ENCODE measurements at places on chromosomes 16 and 17.

DNA sequence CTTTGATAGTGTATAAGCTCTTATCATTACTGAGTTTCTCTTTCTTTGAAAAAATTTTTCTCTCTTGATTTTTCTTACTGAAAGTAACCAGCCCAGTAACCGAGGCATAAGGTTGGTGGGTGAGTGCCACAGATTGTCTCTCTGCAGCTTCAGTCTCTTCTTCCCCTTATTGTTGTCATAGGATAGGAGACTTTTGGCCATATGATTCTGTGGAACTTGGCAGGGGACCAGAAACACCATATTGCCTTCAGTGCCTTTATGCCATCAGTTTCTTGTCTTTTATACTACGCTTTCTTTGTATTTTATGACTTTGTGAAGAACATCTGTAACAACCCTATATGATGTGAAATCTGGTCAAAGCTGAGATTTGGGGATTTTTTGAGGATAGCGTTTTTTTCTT lies 341.6 kb upstream of the TBX2 start:
- no peak for DNase-seq

DNA sequence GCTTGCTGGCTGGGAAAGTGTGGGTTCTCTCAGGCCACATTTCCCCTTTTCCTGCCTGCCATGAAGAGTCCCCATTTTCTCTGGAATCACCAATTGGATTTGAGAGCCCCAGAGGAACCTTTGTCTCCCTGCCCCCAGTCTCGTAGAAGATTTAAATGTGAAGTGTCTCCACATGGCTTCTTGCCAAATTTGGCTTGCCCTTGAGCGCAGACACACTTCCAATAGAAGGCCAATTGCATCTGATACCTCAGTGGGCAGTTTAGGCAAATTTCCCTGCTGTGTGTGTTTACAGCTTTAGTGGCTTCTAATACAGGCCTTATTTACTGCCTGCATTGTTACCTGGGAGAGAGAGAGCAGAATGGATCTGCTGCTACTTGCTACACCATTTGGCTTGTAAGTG lies 29.7 kb downstream of the CDK5R1 start:
- no peak for DNase-seq

- no peak for DNase-seq
Observed at GRCh38 chr17:5705876-5706576, 121.7 kb upstream of the NLRP1 start.

- DNase-seq, result no peak
Observed at GRCh38 chr16:31215287-31216162, 1.4 kb downstream of the PYDC1 start.

DNA sequence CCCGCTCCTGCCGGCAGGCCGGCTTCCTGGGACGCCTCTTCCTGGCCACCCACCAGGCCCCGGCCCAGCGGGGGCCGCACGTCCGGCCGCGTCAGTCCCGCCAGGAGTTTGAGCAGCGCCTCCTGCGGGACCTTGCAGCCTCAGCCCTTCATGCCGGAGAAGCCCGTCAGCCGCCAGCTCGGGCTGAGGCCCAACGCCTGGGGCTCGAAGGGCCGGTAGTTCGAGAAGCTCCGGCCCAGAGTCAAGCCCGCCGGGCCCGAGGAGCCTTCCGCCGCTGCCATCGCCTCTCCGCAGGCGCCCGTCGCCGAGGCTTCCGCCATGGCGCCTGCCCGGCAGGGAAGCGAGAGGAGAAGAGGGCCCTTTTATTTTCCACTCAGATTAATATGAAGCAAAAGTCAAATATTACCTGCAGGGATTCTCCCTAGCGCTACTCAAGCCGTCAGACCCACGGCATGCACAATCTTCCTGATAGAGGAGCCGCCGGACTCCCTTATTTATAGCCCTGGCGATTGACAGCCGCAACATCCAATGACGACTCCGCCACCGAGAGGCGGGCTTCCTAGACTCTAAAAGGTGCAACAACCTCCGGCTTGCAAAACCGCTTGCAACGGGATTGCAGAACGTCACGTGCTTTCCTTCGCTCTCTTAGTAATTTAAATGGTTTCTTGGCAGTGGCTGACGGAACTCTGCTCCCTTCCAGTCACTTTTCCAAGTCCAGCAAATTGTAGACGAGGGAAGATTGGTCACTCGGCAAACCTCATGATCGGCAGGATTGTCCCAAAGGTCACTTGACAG lies at the start of gene SEPHS2:
SEPHS2 (minus strand) TSS at position 467 of the 795 bp plus-strand sequence; CDS start at position 320, 147 bp downstream.
- peak; percentile 91 for DNase-seq

GRCh38 chr17:47949946-47950345 lies 7.7 kb downstream of the PRR15L start:
- DNase-seq, result no peak

DNA sequence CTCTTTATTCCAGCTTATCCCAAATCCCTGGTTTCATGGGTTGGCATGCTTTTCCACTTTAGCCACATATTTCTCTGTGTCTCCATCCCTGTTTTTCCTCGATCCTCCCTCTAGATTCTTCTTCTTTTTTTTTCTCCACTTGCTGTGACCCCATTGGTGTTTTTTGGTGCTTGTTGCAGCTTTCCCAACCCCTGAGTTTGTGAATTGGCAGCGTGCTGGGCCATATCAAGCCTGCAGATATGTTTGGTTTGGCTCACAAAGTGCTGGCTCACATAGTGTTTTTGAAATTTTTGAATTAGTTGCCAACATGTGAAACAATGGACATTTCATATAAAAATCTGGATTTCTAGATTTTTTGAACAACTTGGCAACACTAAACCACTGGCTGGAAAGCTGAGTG lies 8.8 kb downstream of the GPR139 start:
- no peak for DNase-seq

DNA sequence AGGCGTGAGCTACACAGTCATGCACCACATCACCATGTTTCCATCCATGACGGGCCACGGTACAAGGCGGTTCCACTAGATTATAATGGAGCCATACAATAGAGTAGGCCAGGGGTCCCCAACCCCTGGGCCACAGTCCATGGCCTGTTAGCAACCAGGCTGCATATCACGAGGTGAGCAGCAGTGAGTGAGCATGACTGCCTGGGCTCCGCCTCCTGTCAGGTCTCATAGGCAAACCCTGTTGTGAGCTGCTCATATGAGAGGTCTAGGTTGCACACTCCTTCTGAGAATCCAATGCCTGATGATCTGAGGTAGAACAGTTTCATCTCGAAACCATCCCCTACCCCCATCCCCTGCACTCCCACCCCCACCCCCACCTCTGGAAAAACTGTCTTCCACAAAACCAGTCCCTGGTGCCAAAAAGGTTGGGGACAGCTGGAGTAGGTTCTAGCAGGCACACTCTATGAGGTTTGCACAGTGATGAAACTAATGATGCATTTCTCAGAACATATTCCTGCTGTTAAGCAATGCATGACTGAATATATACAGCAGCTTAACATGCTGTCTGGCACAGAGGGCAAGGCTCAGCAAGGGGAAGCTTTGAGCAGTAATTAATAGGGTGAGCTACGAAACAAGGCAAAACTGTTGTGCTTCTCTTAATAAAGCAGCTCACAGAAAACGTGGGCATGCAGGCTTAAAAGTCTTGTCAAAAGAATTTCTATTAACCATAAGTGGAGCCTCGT lies 108.0 kb downstream of the VPS53 start:
- DNase-seq, result no peak

DNA sequence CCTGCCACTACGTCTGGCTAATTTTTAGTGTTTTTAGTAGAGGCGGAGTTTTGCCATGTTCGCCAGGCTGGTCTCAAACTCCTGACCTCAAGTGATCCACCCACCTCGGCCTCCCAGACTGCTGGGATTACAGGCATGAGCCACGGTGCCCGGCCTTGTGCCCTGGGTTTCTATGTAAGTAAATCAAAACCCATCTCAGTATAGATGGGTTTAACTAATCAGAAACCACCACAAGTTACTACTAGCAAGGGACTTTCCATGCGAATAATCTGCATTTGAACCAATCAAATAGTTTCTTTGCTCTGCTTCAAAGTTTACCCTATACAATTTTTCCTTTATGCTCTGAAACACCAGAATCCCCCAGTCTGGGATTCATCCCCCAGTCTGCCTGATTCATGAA lies 16.5 kb upstream of the EIF1 start:
- no peak for DNase-seq

- DNase-seq, result no peak
Observed at GRCh38 chr16:56174411-56174810, 16.9 kb upstream of the GNAO1 start.

GRCh38 chr16:68592466-68593337 lies 52.4 kb upstream of the CDH3 start:
- no peak for DNase-seq

DNA sequence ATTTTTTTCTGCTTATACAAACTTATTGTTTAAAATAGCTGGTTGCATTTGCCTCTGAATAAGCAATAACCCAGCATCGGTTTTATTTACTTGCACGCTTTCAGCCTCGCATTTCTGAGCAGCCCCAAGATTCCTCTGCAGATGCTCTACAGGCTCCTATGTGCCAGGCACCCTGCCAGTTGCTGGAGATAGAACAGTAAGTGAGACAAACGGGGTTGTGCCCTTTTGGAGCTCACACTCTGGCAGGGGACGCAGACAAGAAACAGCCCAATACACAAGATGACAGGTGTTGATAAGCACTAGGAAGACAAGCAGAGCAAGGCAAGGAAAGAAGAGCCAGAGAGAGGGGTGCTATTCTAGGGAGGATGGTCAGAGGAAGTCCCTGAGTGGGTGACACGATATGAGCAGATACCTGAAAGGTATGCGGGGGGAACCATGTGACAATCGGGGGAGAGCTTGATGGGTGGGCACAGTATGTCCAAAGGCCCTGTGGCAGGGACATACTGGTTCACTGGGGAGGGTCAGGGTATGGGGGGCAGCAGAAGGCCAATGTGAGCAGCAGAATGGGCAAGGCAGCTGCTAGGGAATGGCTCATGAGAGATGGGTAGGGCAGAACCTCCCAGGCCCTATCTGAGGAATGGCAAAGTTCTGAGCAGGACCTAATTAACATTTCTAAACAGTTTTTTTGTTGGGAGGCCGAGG lies 18.7 kb upstream of the ADORA2B start:
- no peak for DNase-seq

GRCh38 chr16:4687946-4688673 lies 5.3 kb upstream of the NUDT16L1 start:
- DNase-seq, result no peak

DNA sequence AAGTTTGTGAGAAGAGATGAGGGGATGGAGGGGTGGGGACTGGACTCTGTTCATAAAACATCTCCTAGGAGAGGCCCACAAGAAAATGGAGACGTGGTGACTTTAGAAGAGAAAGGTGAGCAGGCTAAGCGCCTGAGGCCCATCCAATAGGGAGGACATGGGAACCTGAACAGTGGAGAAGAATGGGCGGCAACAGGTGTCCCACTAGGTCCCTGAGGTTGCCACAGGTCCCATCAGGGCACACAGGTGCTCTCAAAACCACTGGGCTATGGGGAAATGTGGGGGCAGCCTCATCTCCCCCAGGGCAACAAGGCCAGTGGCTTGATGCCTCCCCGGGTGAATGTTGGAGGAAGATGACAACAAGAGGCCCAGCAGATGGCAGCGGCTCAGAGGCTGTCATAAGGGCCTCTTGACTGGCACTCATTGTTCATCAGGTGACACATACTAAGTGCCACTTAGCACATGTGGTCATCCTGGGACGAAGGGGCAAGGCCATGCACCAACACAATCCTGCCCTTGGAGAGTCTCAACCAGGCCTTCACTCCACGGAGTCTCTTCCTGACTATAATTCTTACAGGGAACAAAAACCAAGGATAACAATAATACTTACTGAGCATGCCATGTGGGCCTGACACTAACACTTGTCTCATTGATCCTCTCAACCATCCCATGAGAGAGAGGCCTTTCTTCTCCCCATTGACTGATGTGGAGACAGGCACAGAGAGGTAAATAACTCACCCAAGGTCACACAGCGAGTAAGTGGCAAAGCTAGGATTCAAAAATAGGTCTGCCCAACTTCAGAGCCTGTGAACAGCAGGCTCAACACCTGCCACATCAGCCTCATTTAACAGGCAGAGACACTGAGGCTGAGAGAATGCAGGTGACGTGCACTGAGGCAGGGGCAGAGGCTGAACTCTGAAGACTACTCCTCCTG lies 38.0 kb downstream of the CUEDC1 start:
- peak; percentile 8 for DNase-seq

DNA sequence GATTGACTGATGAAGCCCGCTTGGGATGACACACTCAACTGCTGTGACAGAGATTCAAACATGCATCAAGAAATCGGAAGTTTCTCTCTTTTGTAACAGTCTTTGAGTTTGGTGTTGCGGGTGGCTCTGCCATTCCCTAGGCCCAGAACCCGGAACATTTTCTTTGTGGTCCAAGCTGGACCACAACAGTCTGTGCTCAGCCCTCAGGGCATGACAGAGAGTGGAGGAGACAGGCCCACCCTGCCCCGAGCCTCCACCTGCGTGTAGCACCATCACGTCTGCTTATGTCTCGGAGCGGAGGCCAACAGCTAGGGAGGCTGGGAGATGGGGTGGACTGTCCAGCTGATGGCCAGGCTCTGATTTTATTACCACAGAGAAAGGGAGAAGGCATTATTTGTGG lies 64.5 kb downstream of the SHISA6 start:
- no peak for DNase-seq

DNA sequence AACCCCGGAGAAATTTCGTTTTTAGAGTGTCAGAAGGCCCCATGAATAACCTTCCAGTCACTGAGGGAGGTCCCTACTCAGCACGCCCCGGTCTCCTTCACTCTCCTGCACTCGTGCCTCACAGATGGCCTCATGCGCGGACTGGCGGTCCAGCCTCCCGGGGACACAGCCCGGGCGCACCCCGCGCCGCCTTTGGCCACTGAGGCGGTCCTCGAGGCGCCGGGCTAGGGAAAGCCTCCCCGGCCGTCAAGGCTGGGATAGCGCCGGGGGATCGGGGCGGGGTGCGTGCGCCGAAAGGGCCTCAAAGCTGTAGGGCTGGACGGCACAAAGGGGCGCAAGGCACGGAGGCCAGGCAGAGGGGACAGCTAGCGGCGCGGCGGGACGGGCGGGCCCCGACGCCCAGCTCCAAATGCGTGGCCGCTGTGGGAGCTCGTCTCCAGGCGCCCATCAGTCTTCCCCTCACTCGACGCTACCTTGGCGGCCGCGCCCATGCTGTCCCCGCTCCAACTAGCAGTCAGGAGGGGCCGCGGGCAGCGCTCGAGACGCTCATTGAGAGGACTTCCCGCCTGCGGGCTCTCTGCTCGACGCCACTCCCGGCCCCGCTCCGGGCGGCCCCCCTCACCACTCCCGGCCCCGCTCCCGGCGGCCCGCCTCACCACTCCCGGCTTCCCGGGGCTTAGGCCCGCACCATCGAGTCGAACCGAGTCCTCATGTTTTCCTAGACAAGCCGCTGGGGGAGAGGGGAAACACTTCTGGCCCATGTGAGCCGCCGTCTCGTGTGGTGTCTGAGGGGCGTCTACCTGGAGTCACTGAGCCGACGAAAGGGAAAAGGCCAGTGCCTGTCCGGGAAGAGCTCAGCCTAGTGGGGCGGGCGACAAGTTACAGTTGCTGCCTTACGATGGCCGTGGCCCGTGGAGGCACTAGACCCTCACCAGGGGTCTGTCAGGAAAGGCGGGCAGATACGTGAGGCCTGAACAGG lies at the start of gene USP6:
USP6 (plus strand) TSS at position 360 of the 979 bp plus-strand sequence. CDS start 14,336 bp downstream, outside the sequence.
- no peak for DNase-seq

- DNase-seq, result no peak
Observed at GRCh38 chr17:63826468-63827001, 696 bp upstream of the PSMC5 start.

GRCh38 chr17:11300738-11301137 lies 59.7 kb downstream of the SHISA6 start:
- no peak for DNase-seq

GRCh38 chr17:382644-383533 lies 30.3 kb upstream of the RPH3AL start:
- DNase-seq, result no peak
